Anterior cingulate cortex (tissue), 58 donors: ENCODE measurements at places on chromosomes 7 and 10.

GRCh38 chr7:100803398-100804161 lies 23.7 kb downstream of the EPHB4 start:
- peak; percentile 26 for DNase-seq

DNA sequence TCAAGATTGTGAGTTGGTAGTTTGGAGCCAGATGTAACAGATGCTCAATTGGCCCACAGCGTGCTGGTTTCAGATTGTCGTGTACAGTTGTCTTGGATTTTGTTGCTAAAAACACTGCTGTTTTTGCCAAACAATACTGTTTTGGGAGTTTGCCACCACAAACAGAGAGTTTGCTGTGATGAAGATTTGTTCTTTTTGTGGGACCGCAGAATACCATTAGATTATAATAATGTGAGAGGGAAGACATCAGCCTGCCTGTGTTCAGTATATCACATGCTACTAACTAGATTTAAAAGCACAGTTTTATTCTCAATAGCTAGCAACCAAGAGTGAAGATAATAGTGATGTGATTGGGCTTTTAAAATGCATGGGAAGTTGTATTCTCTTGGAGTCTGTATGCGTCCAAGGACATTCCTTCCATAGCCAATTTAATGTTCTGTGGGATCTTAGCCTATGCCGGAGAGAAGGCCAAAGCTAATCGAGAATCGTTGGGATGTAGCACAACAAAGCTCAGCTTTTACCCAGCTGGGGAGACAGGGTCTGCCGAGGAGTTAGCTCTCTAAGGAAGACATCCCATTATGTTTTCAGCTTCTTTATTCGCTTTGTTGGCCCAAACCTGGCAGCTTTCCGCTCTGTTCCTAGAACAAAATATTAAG lies 18.7 kb upstream of the ITGA8 start:
- DNase-seq, result no peak

DNA sequence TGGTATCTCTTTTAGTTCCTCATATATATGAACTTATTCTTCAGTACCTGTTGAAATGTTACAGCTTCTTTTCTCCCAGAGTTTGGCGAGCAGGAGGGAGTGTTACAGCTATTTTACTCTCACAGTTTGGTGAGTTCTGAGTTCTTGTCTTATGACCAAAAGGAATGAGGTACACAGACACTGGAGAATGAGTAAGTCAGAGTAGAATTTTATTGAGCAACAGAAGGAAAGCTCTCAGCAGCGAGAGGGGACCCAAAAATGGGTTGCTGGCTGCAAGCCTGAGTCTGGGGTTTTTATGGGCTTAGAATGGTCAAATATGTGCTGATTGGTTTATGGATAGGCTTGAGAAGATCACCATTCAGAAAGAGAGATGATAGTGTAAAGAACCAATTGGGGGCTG lies 175.2 kb downstream of the CDK14 start:
- no peak for DNase-seq

DNA sequence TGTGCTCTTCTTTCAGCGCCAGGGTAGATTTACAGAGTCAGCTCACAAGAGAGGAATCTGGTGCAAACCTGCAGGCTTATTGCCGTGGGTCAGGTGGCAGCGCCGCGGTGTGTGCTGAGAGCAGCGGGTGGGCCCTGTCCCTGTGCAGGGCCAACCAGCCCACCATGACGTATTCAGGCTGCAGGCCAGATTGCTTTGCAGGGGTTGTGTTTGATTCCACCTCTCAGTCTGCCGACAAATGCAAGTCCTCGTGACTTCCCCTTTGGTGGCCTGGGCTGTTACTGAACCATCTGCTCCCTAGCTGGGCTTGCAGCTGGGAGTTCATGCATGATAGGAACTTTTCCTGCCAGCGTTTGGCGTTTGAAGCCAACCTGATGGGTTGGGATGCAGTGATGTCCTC lies 66.7 kb upstream of the LEP start:
- DNase-seq, result no peak

- DNase-seq, result no peak
These were observed 80.0 kb downstream of the ZNF277 start for GRCh38 chr7:112286250-112287086.

DNA sequence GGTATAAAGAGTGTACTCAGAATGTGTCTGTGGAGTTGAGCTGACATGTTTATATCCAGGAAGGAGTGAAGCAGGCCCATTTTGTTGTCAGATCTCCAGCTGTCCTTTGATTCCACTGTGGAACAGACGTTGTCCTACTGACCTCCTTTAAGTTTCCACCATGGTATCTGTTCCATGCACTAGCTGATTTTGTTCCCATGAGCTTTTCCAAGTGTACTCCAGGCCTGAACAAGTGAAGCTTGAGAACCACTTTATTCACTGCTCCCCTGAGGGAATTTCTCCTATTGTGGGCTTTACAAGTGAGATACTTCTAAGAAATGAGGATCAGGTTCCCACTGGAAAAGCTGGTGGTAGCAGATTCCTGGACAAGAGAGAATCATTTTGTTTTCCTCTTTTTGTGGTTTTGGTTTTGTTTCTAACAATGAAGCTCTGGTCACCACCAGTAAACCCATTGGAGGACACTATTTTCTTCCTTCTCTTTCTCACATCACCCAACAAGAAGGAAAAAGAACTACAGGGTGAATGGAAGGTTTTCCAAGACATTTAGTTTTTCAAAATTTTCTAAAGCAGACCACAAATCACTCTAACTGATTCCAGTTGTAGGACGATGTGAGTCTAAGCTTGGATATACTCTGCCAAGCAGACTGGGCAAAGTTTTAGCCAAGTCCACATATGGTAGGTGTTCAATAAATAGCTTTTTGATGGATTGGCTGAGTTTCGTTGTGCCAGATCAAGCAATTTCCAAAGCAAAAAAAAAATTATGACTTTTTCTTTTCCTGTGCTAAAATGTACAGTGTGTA lies 144.2 kb downstream of the JCAD start:
- DNase-seq, result no peak

GRCh38 chr10:43138757-43139241 lies 554 bp downstream of the CSGALNACT2 start:
- no peak for DNase-seq

- no peak for DNase-seq
These were observed 76.2 kb upstream of the CCDC71L start for GRCh38 chr7:106737202-106737562.

GRCh38 chr7:92409357-92409756 lies 37.9 kb upstream of the GATAD1 start:
- no peak for DNase-seq

DNA sequence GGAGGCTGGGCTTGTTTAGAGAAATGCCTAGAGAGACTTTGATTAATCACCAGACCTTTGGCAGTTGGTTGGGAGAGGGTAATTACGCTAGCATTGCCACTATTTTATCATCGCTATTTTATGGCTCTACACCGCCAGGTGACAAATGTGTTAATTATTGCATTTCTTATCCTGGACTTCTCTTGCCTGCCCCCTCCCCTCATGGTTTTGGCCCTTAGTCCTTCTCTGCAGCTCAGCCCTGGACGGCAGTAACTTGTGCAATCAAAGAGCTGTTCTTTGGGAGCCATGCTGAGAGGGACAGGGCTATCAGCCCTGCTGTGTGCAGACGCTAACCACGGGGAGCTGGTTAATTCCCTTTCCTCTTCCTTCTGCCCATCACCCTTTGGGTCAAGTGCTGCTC lies 585.0 kb downstream of the AUTS2 start:
- DNase-seq, result no peak

DNA sequence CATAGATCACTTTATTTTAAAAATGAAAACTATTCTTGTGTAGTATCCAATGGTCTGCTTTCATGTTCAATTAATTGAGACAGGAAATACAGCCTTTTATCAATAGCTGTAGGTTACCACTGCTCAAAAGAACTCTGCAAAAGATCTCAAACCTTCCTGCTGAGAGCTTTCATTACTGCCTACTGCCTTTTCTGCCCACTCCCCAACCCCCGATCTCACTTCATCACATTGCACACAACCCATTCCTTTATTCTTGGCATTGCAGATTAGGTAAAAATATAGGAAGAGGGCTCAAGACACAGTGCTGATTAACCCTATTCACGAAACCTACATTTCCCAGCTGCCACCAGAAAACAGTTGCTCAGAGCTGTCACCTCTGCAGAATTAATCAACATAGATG lies 171.4 kb downstream of the BTAF1 start:
- DNase-seq, result no peak

DNA sequence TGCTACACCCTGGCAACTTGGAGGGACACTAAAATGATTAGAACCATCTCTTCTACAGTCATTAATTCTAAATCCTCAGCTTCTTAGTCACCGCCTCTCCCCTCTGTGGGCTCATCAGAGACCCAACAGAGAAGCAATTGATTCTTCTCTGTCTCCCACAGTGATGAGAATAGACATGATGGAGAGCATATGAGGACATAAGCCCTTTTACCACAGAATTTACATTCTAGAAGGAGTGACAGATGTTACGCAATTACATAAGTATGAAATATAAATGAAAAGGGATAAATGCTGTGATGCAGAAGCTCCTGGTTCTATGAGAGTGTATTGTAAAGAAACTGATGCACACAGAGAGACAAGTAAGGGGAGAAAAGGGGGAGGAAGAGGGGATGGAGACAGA lies 18.1 kb upstream of the ABCB5 start:
- no peak for DNase-seq

DNA sequence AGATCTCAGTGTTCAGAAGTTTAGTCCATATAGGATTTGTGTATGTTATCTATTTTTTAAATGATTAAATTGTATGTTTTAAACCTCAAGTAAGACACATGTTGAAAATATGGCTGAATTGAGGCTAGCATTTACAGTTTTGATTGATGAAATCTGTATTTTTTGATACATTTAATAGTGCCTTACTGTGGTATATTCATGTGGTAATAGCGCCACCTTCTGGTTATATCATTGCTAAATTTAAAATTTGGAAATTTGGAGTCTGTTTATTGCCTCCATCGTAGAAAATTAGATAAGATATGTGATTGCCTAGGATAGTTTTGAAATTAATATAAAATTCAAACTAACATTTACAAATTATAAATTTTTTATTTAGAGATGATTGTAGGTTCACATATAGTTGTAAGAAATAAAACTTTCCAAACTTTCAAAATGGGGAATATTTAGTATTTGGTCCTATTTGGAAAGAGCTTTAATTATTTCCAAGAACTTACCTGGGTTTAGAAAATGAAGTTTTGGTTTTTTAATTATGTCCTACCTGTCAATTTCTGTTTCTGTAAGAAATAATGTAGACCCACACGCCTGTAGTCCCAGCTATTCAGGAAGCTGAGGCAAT lies 19.1 kb upstream of the ARMS2 start:
- no peak for DNase-seq

DNA sequence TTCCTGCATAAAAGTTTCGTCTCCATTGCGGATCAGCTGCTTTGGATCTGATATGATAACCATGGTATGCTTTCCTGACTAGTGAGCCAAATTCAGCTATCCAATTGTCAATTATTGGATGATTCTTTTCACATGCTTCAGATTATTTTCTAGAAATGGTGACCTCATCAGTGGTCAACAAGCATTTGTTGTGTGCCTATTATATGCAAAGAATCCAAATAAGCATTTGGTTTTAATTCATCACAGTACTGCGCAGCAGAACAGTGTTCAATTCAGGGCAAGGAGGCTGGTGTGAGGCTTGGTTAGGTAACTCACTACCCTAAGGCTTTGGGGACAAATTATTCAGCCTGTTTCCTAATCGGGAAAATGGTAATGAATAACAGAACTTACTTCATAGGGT lies 200.5 kb downstream of the SKAP2 start:
- no peak for DNase-seq

- no peak for DNase-seq
These were observed 168.0 kb upstream of the ZNF32 start for GRCh38 chr10:43816351-43817321.

DNA sequence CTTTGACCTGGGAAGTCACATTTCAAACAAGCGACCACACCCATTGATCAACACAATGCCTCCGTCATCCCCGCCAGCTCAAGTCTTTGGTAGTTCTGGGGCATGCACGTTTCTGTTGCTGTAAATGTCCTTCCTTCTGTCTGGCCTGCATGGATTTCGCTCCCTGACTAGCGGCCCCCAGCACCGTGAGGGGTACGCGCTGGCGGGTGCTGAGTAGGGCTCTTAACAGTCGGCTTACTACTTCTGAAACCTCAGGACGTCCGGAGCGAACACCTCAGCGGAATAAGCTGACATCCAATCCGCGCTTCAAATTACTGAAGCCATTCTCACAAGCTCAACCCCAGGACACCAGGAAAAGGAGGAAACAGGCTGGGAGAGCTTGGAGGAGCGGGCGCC lies 505 bp downstream of the NUDCD3 start:
- DNase-seq, result no peak

DNA sequence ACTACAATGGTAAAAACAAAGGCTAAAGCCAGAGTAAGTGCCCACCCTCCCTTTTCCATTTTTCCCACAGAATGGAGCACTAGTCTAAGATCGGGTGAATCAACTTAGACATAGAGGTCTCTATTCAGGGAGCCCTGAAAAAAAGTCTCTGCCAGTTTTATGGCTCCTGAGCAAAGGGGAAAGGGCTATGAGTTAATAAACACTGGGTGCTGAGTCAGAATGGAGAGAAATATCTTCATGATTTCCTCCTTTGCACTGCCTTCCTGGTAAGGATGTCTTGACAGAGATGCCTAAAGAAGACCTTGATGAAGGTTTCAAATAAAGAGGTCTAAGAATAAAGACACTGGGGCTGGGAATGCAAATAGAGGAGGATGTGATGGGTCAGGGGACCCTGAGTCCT lies 607.4 kb upstream of the MBL2 start:
- no peak for DNase-seq

DNA sequence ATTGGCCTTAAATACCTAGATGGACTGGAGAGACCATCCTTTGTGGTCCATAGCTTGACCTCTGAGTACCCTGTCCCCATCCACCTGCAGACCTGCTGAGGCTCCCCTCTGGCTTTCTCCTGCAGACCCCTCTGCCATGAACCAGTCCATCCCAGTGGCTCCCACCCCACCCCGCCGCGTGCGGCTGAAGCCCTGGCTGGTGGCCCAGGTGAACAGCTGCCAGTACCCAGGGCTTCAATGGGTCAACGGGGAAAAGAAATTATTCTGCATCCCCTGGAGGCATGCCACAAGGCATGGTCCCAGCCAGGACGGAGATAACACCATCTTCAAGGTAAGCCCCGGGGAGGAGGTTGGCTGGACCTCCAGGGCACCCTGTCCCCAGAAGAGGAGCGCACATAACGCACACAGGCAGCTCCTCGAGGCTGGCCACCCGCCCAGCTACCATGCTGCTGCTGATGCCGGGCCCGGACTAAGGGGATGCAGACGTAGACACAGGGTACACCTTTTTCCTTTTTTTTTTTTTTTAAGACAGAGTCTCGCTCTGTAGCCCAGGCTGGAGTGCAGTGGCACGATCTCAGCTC lies 4.3 kb downstream of the IRF5 start:
- no peak for DNase-seq

DNA sequence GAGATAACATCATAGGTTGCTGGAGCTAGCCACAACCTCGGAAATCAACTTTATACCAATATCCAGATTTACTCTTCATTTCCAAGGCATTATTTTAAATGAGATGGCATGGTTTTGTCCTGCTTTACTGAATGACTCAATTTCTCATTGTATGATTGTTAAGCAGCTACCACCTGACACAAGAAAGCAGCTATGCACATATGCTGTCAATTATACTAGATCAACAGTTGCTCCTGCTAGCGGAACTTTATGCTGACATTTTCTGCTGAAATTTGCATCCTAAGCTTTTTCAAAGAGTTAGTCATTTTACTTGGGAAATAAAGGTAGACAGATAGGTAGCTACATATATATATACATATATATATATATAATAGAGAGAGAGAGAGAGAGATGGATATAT lies 8.9 kb upstream of the CH25H start:
- DNase-seq, result no peak

- no peak for DNase-seq
These were observed 12.5 kb downstream of the CCNY start for GRCh38 chr10:35348609-35349388.

GRCh38 chr10:24873281-24873683 lies 79.1 kb downstream of the PRTFDC1 start:
- DNase-seq, result no peak
